Hippocampal formation (tissue), 2 donors: ENCODE measurements at places on chromosomes 1 and 21.

DNA sequence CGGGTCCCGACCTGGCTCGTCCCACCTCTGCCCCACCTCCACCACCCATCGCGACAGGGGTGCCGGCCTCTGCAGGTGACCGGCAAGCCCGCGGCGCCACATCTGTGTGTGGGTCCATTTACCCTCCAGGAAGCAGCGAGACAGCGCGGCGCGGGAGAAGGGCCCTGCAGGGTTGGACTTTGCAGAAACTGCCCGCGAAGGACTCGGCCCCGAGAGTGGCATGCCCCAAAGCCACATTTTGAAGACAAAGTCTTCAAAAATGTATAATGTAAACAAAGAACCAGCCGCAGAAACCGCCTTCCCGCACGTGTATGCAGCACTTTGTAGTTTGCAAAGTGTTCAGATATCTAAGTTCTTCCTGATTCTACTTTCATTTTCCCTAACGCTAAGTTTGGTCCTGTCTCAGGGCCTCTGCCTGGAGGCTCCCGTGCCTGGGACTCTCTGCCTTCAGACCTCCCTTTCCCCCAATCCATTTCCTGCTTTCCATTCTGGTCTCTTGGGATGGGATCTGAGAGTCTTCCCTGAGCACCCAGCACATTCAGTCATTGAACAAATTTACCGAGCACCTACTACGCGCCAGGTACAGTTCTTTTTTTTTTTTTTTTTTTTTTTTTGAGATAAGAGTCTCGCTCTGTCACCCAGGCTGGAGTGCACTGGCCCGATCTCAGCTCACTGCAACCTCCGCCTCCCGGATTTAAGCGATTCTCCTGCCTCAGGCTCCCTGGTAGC is 524 bp upstream of the TMCO4 start:
- DNase-seq = no peak

DNA sequence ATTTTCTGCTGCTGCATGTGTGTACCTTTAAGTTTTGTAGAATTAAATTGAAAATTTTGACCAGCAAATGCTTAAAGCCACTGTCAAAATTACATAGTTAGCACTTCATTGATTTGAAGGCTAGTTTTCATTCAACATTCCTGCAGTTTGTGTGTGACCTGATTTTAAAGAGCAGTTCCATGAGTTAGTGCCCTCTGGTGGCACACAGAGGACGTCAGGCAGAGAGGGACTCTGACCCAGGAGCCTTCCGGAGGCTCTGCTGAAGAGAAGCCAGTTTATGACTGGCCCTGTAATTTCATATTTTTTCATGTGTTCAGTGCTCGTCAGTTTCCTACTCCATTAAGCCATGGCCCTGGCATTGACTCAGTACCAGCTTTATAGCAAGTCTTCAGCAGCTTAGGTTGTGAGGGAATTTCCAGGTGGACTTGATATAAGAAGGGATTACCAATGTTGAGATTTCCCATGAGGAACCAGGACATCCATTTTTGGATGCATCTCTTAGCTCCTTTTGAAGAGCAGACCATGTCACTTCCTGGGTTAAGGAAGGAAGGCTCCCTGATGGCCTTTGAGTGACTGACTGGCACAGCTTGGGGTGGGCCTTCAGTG is 104.7 kb downstream of the CAMTA1 start:
- peak; percentile 63 for DNase-seq

GRCh38 chr1:86548839-86549238 is 2.0 kb downstream of the CLCA4 start:
- DNase-seq = no peak

- no peak for DNase-seq
Measured at GRCh38 chr1:39398278-39399021, 93.0 kb upstream of the BMP8A start.

DNA sequence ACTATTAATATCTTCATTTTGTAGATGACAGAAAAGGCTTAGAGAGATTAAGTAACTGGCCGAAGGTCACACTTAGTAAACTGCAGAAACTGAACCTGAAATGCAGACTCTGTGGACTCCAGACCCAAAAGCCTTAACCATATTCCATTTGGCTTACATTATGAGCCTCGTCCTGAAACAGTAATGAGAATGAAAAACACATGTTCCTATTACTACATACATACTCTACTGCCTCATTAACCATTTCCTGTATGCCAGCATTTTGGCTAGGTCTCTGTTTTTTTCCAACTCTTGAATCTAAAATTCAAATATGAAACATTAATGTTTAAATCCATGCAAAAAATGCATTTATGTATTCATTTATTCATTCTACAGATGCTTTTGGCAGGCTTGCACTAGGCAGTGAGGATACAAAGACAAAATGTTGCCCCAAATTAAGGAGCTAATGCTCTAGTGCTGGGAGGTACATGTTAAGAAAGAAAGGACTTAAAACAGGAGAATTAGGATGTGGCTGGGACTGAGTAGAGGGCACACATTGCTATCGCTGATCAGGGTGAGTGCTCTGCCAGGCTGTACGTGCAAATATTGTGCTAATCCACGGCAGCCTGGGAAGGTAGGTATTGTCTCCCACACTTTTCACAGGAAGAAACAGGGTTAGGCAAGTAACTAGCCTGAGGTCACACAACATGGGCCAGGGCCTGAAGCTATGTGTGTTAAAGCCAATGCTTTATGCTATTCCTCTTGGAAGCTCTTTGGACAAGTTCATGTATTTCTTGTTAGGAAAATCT is 14.0 kb downstream of the DEGS1 start:
- DNase-seq = no peak

DNA sequence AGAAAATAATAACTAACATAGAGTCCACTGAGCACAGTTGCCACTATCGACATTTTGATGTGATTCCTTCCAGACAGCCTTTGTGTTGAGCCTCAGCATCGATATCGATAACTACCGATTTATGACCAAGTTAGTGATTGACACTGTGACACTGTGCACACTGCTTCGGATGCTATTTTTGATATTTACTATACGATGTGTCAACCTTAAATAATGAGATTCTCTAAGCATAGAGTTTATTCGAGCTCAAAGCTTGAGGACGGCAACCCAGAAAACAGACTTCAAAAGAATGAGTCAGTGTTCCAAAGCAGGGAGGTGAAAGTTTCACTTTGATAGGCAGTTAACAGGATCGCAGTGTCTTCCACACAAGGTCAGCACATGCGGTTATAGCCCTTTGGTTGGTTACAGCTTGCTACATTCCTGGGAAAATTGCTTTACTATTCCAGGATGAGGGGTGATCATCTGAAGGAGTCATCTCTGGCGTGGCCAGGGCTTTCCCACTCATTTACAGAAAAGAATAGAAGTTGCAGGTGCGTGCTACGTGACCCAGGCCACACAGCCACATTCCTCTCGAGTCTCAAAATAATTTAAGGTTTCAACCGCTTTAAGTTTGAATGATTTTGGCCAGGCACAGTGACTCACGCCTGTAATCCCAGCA is 53.6 kb upstream of the EFHD2 start:
- no peak for DNase-seq

- DNase-seq = no peak
Measured at GRCh38 chr1:160007577-160008200, 24.1 kb downstream of the PIGM start.

DNA sequence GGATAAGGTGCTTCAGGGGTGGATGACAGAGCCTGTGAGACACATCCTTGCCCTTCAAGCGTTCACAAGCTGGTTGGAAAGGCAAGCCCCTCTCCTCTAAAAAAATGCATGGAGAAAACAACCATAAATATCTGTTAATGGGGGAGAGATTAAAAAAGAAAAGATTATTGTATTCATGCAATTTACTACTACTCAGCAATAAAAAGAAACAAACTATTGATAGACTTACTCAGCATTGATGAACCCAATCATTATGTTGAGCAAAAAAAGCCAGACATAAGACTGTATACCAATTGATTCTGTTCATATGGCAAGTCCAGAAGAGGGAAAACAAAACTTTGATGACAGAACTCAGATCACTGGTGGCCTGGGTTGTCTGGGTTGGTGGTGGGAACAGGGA is 138.7 kb upstream of the IRF2BP2 start:
- no peak for DNase-seq

DNA sequence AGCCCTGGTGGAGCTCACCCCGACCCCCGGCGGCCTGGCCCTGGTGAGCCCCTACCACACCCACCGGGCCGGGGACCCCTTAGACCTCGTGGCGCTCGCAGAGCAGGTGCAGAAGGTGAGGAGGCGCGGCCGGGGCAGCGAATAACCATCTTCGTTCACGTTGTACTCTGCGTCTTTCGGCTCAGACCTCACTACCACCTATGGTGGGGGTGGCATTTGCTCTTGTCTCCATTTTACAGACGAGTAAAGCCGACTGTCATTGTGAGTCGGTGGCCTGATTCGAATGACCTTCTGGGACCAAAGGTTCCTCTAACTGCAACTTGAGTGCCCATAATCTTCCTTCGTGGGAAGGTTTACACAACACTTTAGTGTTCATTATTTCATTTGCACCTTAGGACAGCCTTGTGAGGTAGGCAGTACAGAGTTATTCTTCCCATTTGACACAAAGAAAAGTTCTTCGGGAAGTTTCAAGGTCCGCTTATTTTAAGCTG is 506 bp downstream of the C1orf50 start:
- DNase-seq = no peak

DNA sequence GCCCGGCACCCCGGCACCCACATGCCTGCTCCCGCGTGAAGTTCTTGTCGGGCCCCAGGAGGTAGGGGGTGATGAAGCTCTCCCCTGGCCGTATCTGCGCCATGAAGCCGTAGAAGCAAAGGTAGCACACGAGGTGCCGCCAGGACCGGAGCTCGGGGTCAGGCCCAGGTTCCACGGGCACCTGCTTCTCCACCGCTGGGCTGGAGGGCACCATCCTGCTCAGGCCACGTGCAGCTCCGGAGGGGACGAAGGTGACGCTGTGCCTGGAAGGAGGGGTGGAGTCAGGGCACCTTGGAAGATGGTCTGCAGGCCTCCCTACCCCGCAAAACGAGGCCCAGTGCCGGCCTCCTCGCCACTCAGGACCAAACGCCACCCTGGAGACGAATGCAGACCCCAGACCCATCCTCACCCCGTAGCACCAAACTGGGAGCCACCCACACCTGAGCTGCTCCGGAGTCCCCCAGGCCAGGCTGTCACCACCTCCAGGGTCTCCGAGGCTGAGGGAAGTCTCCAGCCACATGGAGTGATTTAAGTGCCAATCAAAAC is 4.4 kb downstream of the SLC19A1 start:
- no peak for DNase-seq

- peak; percentile 94 for DNase-seq
Measured at GRCh38 chr21:32727687-32728455, at the start of gene SYNJ1. TSS of gene SYNJ1 (minus strand) at chr21:32728013. CDS start at chr21:32726895, 1,118 bp downstream.

DNA sequence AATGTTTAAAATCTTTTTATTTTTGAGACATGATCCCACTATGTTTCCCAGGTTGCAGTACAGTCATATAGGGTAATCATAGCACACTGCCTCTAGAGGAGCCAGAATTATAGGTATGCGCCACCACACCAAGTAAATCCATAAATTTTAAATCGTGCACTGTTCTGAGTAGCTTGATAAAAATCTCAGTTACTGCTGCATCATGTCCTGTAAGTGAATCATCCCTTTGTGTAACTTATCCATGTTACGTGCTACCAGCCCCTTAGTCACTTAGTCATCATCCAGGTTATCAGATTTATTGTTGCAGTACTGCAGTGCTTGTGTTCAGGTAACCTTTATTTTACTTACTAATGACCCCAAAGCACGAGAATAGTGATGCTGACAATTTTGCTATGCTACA is 1770.9 kb downstream of the BRINP3 start:
- DNase-seq = no peak

- DNase-seq = no peak
Measured at GRCh38 chr1:59352065-59352464, 55.2 kb downstream of the FGGY start.

DNA sequence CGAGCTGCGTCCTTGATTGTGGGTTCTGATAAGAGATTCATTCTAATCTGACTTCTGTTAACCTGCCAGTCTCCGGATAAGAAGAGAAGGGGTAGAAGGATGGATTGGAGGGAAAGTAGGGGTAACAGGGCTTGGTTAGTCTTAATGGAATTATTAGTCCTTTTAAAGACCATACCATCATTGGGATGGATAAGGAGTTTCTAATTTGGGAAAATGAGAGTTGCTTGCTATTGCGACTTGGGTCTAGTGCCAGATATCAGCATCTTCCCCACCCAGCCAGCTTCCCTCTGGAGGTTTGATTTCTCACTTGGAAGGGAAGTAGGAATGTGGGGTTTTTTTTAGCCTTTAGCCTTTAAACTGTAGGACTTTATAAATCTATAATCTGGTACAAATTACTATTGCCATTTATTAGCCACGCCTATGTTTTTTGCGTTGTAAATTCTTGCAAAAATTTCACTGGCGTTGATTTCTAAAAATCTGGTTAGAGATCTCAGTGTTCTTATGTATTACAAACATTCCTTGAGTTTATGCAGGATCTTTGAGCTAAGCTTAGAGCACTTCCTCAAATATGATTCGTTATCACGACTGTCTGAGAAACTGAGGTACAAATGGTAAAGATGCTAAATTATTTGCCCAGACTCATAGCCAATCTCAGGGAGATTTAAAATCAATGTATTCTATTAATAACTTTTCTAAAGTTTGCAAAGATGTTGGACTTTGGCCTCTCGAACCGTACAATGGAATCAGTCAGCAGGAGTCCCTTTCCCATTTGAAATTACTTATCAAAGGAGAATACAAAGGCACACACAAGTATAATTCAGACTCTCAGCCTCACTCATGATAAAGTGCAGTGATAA is 1.3 kb downstream of the FAM20B start:
- no peak for DNase-seq

GRCh38 chr1:69743146-69743545 is 175.4 kb downstream of the LRRC7 start:
- DNase-seq = no peak

GRCh38 chr21:37272897-37273296 is 5.8 kb upstream of the VPS26C start:
- DNase-seq = no peak

DNA sequence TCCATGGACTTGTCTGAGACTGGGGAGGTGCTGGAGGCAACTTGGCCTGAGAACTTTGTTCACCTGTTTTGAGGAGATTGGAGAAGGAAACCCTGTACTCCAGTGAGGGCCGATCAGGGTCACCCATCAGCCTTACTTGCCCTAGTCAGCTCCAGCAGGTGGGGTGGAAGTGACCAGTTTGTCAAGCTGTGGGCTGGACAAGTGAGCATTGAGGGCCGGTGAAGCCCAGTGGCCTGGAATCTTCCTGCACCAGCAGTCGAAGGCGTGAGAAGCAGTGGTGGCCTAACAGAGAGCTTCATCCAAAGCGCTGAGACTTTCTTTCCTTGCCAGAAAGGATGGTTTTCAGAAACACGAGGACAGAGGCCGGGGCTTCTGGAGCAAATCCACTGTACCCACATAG is 9.6 kb downstream of the SLC37A1 start:
- no peak for DNase-seq

DNA sequence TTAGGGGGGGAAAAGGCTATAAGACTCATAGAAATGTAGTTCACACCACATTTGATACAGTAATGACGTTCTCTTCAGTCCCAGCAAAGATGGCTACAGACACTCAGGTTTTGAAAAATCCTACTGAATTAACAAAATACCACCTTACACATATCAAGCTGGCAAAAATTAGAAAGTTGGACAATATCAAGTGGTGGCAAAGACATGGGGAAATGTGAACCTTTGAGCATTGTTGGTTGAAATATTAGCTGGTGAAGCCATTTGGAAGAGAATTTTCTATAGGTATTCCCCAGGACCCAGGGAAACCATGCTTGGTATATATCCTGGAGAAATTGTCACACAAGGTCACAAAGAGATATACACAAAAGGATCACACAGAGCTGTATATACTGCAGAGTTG is 163.0 kb downstream of the ADSS2 start:
- DNase-seq = no peak

GRCh38 chr1:232951180-232951579 is 769 bp downstream of the NTPCR start:
- no peak for DNase-seq
